ENCODE measurements at places on chromosomes 4 and X. TPM values are rescaled to one million over a fixed set of nuclear protein-coding genes. Genes with fewer than 3 reads are reported as not detected.

GRCh38 chr4:184849185-184849584 lies 23.4 kb upstream of the ACSL1 start:
- no peak overlapping the region for H3K27ac ChIP-seq
- no peak for DNase-seq
- no peaks in the 10 kb centered on the region for H3K36me3 ChIP-seq
- no peaks in the 10 kb centered on the region for H3K4me1 ChIP-seq

DNA sequence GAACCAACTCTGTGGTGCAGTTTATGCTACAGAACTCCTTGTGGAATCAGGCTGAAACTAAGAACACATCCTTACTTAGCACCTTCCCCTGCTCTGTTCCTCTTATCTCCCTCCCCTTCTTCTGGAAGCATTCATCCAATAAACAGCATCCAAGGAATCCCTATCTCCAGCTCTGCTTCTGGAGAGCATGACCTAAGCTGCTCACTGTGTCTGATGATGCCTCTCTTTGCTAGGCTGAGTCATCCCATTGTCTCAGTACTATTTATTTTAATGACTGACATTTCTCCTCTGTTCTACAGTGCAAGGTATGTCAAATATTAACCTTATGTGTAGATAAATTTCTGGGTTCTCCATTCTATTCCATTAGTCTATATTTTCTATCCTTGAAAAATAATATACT lies 71.2 kb downstream of the BEND2 start:
- no peaks in the 10 kb centered on the region for H3K4me1 ChIP-seq
- no peak for DNase-seq
- H3K4me3 ChIP-seq: no peak overlapping the region
- H3K27me3 ChIP-seq: no peaks in the 10 kb centered on the region
- H3K27ac ChIP-seq: no peak overlapping the region
- H3K36me3 ChIP-seq: no peaks in the 10 kb centered on the region

DNA sequence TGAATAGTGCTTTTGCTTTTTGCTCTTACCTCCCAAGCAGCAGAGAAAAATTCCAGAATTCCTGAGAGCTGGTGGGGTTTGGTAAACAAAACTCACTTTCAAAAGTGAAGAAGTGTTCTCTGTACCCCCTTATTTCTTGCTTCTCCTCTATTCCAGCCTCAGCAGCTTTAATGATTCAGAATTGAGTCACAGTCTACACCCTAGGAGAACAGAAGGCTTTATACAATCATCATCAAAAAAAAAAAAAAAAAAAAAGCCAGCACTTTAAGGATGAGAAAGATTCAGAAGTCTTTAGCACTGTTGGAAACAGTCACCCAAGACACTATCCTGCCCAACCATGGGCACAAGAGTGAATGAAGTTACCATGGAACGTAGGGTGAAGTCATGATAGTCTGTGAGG lies 1583.1 kb upstream of the PCDH10 start:
- H3K4me3 ChIP-seq: no peak overlapping the region
- H3K36me3 ChIP-seq: no peaks in the 10 kb centered on the region
- no peaks in the 10 kb centered on the region for H3K4me1 ChIP-seq
- DNase-seq: no peak
- H3K27me3 ChIP-seq: no peaks in the 10 kb centered on the region
- no peak overlapping the region for H3K27ac ChIP-seq

MAGEA9 gene
- total RNA-seq: not detected

GRCh38 chr4:187668526-187669082 lies 327.0 kb upstream of the ZFP42 start:
- H3K27ac ChIP-seq: no peak overlapping the region
- H3K4me1 ChIP-seq: no peaks in the 10 kb centered on the region
- H3K27me3 ChIP-seq: no peaks in the 10 kb centered on the region
- H3K4me3 ChIP-seq: no peak overlapping the region

DNA sequence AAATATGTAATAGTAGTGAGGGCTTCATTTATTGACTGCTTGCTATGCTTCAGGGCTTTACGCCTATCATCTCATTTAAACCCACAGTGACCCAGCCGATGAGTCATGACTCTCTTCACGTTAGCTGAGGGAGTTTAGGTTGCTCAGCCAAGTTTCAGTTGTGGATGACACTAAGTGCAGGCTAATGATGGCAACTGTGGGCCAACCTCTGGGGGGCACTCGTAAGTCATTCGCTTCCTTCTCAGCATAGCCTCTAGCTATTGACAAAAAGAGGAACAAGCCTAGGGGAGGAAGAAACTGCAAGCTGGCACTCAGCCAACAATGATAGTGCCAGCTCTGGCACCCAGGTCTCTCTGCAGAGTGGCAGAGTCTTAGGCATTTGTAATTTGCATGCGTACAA lies 325.0 kb downstream of the ARHGAP10 start:
- no peak overlapping the region for H3K27ac ChIP-seq
- H3K27me3 ChIP-seq: no peaks in the 10 kb centered on the region
- H3K36me3 ChIP-seq: no peaks in the 10 kb centered on the region
- no peak for DNase-seq
- H3K4me3 ChIP-seq: no peak overlapping the region

DNA sequence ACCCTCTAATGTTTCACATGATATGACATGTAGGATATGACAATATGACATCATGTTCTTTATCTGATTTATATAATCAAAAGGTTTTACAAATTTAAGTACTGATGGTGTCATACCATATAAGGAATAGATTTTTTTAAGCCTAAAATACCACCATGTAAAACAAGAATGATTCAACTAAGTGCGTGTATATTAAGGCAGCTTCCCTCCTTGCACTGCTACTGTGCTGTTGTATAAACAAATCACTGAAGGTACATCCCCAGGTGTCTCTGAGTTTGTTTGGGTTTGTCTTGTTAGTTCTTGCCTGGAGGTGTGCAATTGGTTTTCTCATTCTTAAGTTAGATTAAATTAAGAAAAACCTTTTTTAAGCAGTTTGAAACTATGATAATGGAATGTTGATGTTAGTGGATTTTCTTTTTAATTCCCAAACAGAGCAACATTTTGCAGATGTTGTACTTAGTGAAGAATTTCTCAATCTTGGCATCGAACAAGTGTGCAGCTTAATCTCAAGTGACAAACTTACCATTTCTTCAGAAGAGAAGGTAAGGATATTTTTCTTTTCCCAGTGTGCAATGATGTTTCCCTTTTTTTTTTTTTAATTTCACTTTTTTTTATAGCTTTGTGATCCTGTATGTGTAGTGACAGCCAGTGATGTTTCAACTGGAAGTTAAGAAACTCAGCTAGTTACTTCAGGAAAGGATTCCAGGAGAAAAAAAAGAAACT lies 33.4 kb upstream of the MSMO1 start:
- H3K36me3 ChIP-seq: peaks cover 18% of the 10 kb centered on the region
- no peaks in the 10 kb centered on the region for H3K27me3 ChIP-seq
- H3K27ac ChIP-seq: no peak overlapping the region

GRCh38 chr4:130034876-130035275 lies 938.9 kb downstream of the C4orf33 start:
- H3K4me1 ChIP-seq: no peaks in the 10 kb centered on the region
- H3K4me3 ChIP-seq: no peak overlapping the region
- no peaks in the 10 kb centered on the region for H3K27me3 ChIP-seq
- no peaks in the 10 kb centered on the region for H3K36me3 ChIP-seq

HSFX2 gene
- 1.2 TPM for total RNA-seq

GRCh38 chr4:187158003-187158402 lies 434.3 kb upstream of the FAT1 start:
- H3K27me3 ChIP-seq: no peaks in the 10 kb centered on the region
- no peak overlapping the region for H3K4me3 ChIP-seq
- no peaks in the 10 kb centered on the region for H3K36me3 ChIP-seq
- no peak for DNase-seq

DNA sequence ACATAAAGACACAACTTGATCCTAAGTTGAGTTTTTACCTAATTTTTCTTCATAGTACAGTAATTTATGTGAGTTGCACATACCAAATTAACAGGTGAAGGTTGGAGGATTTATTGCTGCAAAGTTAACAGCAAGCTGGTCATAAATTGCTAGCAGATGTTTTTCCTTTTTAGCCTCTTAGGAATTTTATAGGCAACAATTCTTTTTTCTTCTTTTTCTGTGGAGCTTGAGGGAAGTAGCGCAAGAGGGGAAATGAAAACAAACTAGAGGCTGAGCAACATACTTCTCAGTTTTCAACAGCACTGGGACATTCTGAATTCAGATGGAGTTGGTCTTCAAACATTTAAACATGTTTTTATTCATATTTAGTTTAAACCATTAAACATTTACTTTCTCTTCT lies 63.7 kb upstream of the TLR2 start:
- no peaks in the 10 kb centered on the region for H3K27me3 ChIP-seq
- DNase-seq: no peak
- H3K4me1 ChIP-seq: no peaks in the 10 kb centered on the region

- no peak overlapping the region for H3K27ac ChIP-seq
- H3K36me3 ChIP-seq: no peaks in the 10 kb centered on the region
- H3K4me3 ChIP-seq: no peak overlapping the region
These were observed 97.3 kb downstream of the SORCS2 start for GRCh38 chr4:7289589-7289988.

PPP4R3C gene
- total RNA-seq: not detected

DNA sequence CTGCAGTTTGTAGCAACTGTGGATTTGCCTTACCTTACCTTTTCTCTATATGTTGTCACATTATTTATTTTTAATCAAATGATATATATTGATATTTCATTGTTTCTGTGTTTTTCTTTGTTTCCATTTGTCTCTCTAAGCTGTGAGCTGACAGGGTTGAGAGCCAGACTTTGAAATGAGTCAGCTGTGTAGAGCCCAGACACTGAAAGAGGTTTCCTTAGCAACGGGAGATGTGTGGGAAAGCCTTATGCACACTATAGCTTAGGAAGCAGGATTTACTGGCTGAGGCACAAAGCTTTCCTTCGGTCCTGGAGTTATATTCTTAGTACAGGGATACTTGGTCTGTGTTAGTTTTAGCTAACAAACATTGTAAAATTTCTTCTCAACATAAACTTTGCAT lies 192.2 kb downstream of the FGF13 start:
- H3K4me1 ChIP-seq: no peaks in the 10 kb centered on the region
- no peak for DNase-seq
- H3K36me3 ChIP-seq: no peaks in the 10 kb centered on the region
- H3K27me3 ChIP-seq: no peaks in the 10 kb centered on the region
- H3K27ac ChIP-seq: no peak overlapping the region
- H3K4me3 ChIP-seq: no peak overlapping the region

GRCh38 chr4:33739884-33740632 lies 2504.3 kb downstream of the ARAP2 start:
- H3K27ac ChIP-seq: no peak overlapping the region
- no peak overlapping the region for H3K4me3 ChIP-seq
- no peaks in the 10 kb centered on the region for H3K36me3 ChIP-seq

DNA sequence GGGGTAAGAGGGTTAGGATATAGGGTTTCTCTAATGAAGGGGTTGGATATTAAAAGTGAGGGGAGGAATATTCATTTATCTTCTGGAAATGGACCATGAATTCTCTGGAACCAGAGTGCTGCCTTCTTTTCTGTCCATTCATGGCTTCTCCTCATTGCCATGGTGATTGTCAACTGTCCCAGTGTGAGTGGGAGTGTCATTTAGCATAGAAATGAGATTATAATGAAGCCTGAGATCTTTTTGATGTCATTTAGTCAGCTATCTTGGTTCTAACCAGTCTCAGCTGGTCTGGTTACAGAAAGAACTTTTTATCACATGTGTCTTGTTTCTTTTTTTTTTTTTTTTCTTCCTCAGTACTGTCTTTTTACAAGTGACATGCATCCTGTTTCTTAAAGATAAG lies 497.3 kb upstream of the PITX2 start:
- no peaks in the 10 kb centered on the region for H3K4me1 ChIP-seq
- H3K4me3 ChIP-seq: no peak overlapping the region
- no peaks in the 10 kb centered on the region for H3K27me3 ChIP-seq
- no peak for DNase-seq
- H3K36me3 ChIP-seq: no peaks in the 10 kb centered on the region
- no peak overlapping the region for H3K27ac ChIP-seq

TLR7 gene
- 0.63 TPM for total RNA-seq

TLL1 gene
- total RNA-seq: 7.9 TPM

- H3K36me3 ChIP-seq: no peaks in the 10 kb centered on the region
- no peaks in the 10 kb centered on the region for H3K27me3 ChIP-seq
- no peak for DNase-seq
- H3K4me1 ChIP-seq: peaks cover 20% of the 10 kb centered on the region
These were observed 1.7 kb downstream of the ATP8A1 start for GRCh38 chr4:42655269-42655637.

- H3K4me1 ChIP-seq: no peaks in the 10 kb centered on the region
- H3K36me3 ChIP-seq: no peaks in the 10 kb centered on the region
- no peaks in the 10 kb centered on the region for H3K27me3 ChIP-seq
- H3K4me3 ChIP-seq: no peak overlapping the region
These were observed 77.2 kb downstream of the CRMP1 start for GRCh38 chr4:5815641-5816040.

PRKG2 gene
- total RNA-seq: 1.2 TPM

All from tibial nerve (tissue), 4 donors.